ENCODE measurements at places on chromosomes 1 and 21.

DNA sequence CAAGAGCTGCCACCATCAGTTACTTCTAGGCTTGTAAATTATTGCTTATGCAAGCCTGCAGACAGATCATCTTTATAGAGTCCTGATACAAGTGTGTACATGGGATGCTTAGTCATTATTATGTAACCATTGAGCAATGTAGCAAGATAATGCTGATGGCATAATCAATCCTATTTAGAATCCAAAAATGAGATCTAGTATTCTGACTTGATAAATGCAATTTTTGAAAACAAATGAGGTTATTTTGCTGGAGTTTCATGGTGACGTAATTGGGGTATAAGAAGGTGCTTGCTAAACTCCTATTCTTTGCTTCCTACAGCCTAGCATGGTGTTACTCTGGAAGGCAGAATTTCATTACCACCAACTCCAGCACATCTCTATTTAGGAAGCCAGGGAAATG, 801.7 kb upstream of the PRMT6 start:
- DNase-seq, result no peak

DNA sequence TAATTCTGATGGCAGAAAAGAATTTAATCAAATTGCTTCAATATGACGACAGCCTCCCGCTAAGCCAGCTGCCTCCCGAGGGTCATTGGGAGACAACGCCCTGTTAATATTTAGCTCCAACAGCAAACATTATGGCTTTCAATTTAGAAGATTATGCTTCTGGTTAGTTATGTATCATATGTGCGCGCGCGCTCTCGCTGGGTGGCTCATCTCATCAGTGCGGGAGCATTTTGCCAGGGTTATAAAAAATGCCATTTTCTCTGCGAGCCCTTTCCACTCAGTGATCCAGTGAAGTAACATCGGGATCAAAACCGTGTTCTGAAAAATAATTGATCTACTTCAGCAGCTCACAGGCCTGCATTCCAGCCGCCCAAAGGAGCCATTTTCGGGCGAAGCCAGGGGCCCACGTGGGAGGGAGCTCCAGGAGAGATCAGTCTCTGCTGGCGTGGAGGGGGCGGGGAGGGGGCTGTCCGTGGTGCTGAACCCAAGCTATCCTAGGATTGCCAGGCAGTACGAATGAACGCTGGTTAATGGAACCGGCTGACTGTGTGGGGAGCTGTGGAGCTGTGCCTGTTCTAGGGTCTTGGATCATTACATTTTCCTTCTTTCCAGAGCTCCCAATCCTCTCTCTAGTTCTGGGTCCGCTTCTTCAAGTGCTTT, 219.1 kb upstream of the ZC3H12A start:
- no peak for DNase-seq

GRCh38 chr1:48701445-48701844, 75.2 kb downstream of the BEND5 start:
- DNase-seq, result no peak

DNA sequence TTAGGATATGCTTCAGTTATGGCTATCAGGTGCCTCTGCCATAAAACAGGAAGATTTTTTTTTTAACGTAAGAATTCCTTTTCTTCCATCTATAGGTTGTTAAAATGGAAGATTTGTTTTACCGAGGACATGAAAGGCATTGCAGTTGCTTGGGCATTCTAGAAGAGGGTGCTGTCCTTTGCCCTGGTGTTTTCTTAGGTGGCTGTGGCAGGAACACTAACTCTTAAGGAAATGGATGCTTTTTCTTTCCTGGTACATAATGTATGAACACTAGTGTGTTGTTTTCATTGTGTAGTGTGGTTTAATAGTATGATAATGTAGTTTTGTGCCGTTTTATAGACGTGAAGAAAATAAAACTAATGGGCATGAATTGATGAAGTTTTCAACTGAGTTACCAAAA, 47.2 kb downstream of the UCK2 start:
- DNase-seq, result no peak
